ENCODE measurements at places on chromosomes 4 and X.

- DNase-seq, result no peak
Measured at GRCh38 chrX:48715876-48716502, 19.5 kb downstream of the SUV39H1 start.

- no peak for DNase-seq
Measured at GRCh38 chr4:173247321-173247720, 78.7 kb downstream of the GALNT7 start.

GRCh38 chr4:121151942-121152341, 12.2 kb downstream of the TNIP3 start:
- no peak for DNase-seq

DNA sequence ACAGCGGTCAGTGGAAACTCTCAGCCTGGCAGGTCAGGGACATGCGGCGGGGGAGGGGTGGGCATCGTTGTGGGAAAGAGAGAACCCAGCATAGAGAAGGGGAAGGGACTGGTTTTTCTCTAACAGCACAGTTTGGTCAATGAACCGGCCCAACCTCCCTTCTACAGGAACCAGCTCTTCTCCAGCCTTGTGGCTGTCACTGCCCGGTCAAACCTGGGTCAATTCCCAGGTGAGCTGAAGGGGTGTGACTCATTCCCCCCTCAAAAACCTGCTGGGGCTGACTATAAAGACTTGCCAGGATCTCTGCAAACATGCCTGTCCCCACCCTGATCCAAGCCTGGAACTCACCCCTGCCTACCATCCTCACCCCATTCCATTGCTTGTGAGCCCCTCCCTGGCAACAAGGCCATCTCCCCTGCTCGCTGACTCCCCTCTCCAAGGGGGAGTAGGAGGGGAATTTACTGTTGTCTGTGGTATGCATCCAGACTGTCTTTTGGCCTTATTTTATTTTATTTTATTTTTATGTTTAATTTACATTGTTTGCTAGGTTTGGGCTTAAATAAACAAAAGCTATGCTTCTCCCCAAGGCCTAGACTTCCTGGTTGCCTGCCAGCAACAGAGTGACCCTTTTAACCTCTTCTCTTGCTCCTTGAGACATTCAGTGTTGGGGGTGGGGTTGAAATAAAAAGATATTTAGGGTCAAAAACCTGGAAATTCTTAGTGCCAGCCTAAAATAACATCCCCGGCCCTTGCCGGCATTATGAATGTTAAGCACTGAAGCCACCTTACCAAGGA, 49.6 kb downstream of the TSC22D3 start:
- no peak for DNase-seq

- no peak for DNase-seq
Measured at GRCh38 chr4:12723849-12724447, 760.2 kb downstream of the RAB28 start.

DNA sequence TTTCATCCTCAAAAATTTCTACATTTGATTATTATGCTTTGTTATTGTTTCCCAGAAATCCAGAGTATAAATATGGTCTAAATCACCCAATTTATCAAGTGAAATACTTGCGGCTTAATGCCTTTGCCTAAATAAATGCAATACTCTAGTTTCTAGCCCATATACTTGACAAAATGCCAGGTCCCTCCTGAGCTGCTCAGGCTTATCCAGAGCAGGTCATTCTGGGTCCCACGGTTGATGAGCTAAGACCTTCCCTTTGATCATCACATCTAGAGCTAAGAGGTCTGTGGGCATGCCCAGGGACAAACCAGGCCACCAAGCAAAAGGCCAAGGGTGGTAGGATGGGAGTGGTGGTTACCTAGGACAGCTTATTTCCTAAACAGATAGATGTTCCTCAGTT, 180.1 kb downstream of the SMIM20 start:
- no peak for DNase-seq

DNA sequence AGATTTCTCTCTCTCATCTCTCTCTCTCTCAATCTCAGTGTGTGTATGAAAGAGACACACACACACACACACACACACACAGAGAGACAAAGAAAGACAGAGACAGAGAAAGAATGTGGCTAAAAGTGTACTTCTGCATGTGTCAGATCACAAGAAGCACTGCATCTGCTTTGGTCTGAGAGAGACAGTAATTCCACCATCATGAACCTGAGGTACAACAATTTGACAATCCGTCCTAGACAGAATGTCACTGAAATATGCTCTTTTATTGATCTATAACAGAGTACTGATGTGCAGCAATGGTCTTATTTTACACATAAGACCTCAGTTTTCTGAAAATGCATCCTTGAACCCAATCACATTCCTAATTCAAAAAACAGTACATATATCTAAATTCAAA, 576.2 kb upstream of the SMIM31 start:
- no peak for DNase-seq

DNA sequence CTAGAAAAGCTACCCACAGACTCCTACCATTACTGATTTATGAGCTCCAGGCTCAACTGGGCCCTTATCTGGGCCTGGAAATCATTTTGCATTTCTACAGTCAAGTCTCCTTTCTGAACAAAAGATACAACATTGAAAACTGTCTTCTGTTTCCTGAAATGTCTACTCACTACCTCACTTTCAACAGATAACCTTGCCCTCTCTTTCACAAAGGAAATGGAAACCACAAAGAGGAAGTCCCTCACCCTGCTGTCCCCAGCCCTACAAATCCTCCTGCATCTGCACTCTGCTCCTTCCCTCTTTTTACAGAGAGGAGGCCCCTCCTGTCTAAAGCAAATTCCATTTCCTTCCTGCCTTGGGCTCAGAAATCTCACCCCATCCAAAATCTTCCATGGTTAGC, 24.8 kb upstream of the CYBB start:
- DNase-seq, result no peak

- DNase-seq, result peak; percentile 81
Measured at GRCh38 chr4:73450398-73451004, 14.5 kb downstream of the AFP start.

DNA sequence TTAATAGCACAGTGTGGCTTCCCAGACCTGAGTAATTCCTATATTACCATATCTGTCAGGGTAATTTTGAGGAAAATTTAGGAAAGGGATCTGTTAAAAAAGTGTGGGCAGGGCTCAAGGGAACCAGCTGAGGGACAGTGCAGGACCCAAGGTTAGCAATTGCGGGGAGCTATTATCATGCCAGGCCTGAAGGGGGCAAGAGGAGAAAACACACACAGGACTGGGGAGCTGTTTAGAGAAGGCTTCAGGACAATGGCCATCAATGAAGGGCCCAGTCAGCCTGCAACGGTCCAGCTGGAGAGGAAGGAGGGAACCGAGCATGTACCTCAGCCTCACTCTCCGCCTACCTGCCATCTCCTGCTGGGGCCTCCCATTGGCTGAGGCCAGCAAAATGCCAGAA, 19.0 kb upstream of the NHS start:
- DNase-seq, result no peak

DNA sequence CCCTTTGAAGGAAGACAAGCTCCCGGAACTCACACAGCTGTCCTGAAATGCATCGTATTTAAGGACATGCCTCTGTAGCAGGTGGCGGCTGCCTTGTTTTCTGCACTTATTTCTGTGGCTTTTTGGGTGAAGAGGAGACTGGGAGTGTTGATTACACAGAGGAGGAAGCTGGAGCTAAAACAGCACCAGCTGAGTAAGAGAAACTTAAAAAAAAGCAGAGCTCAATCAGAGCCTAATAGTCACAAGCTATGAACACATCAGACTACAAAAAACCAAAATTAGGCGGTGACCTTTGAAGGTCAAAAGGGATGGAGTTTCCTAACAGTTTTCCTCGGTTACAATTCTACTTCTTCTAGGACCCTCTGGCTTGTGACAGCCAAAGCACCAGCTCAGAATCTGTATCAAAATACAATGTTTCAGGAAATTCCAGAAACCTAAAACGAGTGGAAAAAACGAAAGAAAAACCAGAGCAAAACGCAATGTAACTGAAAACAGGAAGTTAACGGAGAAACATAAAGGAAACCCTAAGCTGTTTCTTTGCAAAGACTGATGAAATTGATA, 13.5 kb downstream of the PRKX start:
- peak; percentile 47 for DNase-seq

- no peak for DNase-seq
Measured at GRCh38 chr4:43332052-43332425, 439.5 kb downstream of the GRXCR1 start.

DNA sequence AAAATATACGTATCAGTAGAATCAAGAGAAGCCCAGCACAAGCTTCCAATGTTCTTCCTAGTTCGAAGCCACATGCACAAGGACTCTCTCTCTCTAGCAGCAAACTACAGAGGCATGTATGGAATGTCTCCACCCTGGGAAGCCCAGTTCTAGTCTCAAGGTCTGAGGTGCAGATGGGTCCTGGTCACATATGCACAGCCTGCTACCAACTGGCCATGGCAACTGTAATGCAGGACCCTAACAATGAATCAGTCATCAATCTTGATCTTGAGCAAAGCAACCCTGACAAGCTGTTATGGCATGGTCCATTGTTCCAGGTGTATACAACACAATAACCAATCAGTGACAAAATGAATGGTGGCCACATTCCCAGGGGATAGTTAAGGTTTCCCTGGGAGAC, 55.8 kb downstream of the MBNL3 start:
- no peak for DNase-seq

DNA sequence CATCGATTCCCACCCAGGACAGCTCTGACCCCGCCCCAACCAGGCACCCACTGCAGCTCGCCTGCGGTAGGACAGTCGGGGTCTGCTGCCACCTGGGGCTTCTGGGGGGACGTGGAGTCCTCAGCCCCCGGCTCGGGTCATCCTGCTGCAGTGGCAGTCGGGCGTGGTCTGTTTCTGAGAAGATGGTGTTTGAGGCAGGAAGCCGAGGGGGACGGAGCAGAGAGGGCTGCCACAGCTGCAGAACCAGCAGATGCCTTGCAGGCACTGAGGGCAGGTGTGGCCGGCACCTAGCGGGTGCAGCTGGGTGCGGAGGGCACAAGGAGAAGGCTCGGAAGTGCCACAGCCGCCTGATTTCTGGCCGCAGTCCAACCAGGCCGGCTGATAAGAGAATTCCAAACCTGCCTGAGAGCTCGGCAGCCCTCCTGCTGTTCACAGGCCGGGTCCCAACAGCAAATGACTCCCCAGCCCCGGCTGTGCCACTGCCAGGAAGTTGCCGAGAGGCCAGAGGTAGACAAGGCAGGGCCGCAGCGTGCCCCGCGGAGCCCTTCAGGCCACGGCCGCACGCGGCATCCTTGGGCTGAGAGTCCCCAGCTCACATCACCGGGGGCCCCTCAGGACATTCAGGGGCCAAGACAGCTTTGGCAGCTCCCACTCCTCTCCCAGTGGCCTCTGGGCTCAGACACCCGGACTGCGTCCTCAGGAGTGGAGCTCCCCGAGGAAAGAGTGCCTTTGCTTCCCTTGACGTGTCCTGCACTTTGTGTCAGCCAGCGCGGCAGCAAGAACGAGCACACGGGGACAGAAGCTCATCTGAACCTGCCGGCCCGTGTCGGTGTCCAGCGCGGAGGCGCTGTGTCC, 9.4 kb upstream of the CPLX1 start:
- DNase-seq, result no peak

DNA sequence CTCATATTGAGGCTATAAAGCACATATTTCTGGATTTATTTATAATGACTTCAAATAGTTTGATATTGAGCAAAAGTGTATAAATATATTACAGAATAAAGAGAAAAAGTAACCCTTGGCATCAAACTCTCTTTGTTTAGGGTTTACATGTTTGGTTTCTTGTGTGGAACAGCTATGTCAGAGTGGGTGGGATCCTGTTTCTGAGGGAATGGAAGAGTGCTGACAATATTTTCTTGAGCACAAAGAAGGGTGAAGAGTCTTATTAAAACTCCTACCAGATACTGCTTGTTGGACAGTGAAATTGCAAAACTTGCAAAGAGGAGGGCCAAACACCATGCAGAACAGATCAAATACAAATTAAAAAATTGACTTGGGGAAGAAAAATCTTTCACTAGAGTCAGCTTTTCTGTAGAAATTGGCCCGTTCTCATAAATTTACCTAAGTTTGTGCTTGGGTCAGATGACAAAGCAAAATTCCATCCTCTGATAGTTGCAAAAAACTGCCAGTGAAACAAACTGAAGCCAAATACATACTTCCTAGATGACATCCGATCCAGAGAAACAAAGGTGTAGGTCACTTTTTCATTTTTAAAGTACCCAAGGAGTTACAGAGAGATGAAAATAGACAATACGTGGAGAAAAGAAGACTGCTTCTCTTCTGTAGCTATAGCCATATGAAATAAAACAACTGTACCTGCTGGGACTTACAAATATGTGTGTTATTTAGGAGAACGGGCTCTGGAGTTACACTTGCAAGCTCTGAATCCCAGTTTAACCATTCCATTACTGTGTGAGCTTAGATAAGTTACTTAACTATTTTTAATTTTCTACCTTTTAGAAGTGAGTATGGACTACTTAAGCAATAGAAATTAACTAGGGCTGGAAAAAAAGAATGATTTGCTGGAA, 133.3 kb downstream of the MAML3 start:
- peak; percentile 31 for DNase-seq

DNA sequence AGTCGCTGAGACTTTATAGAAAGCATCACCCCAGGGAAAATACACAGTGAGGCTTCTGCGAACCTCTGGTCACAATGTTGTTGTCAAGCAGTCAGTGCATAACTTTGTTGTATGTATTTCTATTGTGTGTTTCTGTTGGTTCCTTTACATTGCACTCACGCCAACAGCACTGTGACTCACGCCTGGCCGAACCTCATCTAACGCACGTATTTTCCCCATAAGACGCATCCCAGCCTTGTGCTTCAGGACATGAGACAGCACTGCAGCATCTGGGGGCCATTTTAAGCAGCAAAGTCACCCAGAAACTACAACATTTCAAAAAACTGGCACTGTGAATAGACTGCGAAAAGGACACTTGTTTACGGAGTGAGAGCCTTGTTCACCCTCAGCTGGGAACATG, 30.6 kb downstream of the TBL1X start:
- DNase-seq, result no peak

DNA sequence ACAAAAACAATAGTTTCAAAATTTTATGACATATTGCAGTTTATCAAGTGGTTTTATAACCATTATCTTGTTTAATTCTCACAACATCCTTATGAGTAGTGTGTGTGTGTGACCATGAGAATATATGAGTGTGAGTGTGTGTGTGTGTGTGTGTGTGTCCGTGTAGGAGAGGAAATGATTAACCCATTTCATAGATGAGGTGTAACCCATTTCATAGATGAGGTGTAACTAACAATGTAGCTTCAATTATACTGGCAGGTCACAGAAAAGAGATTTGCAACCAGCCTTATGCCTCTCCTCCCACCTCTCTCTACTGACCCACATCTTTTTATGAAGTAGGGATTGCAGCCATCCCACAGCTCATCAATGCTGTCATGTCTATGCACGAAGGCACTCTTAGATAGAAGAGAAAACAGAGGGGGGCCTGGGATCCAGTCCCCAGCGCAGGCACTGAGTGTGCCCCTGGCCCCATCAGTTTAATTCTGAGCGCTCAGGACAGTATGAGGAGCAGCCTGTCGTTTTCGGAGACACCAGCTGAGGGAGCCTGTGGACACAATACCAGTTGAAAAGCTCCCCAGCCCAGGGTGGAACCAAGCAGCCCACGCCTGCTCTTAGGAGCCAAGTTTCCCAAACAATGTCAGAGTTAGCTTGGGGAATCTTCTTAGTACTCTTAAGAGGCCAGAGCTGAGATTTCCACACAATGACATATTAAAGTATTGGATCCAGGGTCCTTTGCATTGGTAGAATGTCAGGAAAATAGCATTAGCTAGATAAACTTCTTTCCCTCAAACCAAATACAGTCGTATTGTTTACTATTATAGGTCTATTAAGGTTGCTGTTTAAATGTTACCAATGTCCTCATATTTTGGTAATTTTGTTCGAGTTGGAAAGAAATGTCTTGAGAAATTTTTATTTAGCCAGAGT, 88.6 kb downstream of the PALLD start:
- peak; percentile 93 for DNase-seq

All from adipocyte (in vitro differentiated cells).